ENCODE measurements at places on chromosomes 7 and 10.
A peak's percentile ranks its signal among the peaks of the same experiment; 100 is the strongest.

GRCh38 chr7:45921381-45921698 is 268 bp upstream of the IGFBP3 start:
- no peak for DNase-seq

DNA sequence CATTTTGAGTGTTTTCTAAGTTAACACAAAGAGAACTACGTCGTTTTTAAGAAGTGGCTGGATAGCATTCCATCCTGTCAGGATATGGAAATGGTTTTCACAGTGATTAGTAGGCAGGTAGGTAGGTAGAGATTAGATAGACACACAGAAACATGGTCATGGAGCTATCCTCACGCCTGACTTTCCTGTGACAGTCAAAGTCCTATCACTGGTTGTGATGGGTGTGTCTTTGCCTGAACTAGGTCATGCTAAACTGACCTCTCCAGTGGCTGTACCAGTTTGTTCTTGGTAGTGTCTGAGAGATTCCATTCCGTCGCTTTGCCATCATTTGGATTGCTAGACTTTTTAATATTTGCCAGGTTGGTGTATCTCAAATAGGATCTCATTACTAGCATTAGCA is 28.2 kb downstream of the FKBP6 start:
- no peak for DNase-seq

DNA sequence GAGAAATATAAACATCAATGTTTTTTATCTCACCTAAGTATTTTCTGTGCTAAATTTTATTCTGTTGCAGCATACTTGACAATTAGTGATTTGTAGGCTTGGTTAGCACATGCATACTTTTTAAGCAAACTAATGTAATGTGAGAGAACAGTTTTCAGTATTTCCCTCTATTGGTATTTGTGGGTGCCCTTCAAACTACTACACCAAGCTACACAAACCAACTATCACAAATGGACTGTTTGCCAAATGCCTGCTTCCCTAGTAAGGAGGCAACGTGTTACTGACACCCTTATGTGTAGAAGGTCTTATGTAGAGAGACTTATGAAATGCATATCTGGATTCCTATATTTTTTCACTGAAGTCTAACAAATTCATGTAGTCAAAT is 98.4 kb upstream of the FZD1 start:
- DNase-seq, result no peak

DNA sequence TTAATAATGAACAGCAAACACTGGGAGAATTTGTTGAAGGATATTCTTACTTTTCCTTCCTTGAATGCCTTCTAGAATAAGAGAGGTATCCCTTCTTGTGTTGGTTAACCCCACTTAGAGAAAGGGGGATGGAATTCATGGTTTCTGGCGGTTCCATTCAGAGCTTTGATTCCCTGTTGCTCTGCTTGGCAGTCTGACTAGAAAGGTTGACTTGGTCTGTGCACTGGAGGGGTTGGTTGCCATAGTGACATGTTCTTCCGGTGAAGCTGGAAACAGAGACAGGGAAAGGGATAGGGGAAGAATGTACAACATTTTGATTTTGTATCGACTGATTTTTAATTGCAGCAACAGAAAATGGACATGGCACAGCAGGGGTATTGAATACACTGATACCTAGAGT is 2.5 kb downstream of the TMEM178B start:
- no peak for DNase-seq

DNA sequence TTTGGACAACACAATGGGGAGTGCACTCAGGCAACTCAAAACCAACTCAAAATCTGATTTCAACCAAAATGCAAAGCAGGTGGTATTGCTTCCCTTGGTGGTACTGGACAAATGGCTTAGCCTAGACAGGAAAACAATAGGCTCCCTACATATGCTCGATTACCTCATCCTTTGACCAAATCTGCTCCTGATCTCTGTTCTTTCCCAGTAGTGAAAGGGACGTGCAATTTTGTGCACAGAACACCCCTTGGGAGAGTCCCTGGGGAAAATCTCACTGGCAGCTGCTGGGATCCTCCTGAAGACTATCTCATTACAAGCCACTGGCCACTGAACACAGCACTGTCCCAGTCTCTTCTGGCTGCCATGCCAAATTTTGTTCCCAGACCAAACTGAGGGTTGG is 149.2 kb upstream of the VSTM2A start:
- DNase-seq, result no peak

DNA sequence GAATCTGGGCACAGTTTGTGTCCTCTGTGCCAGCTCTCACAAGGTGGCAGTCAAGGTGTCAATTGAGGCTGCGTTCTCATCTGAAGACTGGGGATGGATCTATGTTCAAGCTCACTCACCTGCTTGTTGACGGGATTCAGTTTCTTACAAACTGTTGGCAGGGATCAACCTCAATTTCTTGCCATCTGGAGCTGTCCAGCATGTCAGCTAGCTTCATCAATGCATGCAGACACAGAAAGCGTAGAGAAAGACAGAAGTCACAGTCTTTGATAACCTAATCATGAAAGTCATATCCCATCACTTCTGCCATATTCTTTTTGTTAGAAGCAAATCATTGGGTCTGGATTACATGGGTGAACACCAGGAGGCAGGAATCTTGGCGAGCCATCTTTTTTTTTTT is 32.0 kb upstream of the WAPL start:
- DNase-seq, result no peak

- DNase-seq, result peak; percentile 2
Observed at GRCh38 chr10:42970451-42971250, 106.2 kb upstream of the RET start.

DNA sequence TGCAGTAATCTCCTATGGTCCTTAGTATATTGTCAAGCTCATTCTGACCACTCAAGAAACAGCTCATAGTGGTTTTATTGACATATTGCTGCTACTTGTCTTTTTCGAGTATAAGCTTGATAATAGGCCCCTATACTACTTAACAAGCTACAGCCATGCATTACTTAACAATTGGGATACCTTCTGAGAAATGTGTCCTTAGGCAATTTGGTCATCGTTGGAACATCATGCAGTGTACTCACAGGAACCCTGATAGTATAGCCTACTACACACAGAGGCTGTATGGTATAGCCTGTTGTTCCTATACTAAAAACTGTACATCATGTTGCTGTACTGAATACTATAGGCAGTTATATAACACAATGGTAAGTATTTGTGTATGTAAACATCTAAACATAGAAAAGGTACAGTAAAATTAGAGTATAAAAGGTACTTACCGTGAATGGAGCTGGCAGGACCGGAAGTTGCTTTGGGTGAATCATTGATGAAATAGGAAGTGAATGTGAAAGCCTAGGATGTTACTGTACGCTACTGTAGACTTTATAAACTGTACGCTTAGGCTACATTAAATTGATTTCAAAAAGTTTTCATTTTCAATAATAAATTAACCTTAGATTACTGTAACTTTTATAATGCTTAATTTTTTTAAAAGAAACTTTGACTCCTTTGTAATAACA is 160.9 kb downstream of the LRRC4 start:
- no peak for DNase-seq

Data from heart right ventricle (tissue), 16 donors.